ENCODE measurements at places on chromosomes 11 and 22. TPM values are rescaled to one million over a fixed set of nuclear protein-coding genes. Genes with fewer than 3 reads are reported as not detected.

Gene PIWIL4
- total RNA-seq: 0.65 TPM

DNA sequence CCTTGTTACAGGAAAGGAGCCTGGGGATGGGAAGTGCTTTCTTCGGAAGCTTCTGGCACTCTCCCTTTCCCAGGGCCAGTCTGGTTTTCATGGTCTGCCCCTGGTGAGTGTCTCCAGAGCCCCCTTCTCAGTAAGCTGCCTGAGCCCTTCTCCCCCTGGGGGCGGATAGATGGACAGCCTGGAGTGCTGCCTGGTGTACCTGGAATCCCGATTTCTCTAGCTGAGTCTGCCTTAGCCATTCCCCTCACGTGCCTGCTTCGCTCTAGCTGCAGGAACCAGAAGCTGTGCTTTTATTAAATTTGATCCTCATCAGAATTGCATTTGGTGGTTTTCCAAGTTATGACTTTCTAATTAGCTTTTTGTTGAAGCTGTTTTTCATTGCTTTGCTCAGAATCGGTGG, 152.9 kb upstream of the NAV2 start:
- no peak overlapping the region for H3K4me3 ChIP-seq
- DNase-seq: no peak
- no peak overlapping the region for H3K27ac ChIP-seq
- no peaks in the 10 kb centered on the region for H3K4me1 ChIP-seq
- H3K27me3 ChIP-seq: peaks cover 8% of the 10 kb centered on the region
- H3K36me3 ChIP-seq: no peaks in the 10 kb centered on the region

- peaks cover 13% of the 10 kb centered on the region for H3K27me3 ChIP-seq
- no peaks in the 10 kb centered on the region for H3K36me3 ChIP-seq
- H3K4me1 ChIP-seq: no peaks in the 10 kb centered on the region
- H3K4me3 ChIP-seq: no peak overlapping the region
- H3K27ac ChIP-seq: no peak overlapping the region
Measured at GRCh38 chr11:120722524-120722923, 211.0 kb downstream of the GRIK4 start.

GRCh38 chr22:17884893-17885292, 110.6 kb upstream of the BID start:
- no peak overlapping the region for H3K27ac ChIP-seq
- no peak for DNase-seq
- H3K27me3 ChIP-seq: no peaks in the 10 kb centered on the region

DNA sequence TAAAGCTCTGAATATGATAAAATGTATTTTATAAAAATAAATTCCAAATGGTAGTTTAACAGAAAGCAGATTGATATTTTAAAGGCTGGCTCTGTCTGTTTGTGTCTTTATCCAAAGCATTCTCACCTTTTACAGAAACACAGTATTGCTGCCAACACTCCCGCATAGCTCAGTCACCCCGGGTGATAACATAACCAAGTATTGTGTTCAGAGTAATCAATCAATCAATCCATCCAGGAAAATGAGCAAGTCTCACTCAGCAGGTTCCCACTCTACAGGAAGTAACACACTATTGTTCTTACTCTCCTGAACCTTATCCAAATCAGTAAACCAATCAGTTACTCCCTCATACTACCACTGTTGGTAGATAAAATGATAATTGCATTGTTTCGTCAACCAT, 203.4 kb downstream of the LRRC4C start:
- H3K27ac ChIP-seq: no peak overlapping the region
- no peaks in the 10 kb centered on the region for H3K36me3 ChIP-seq
- H3K4me3 ChIP-seq: no peak overlapping the region
- H3K27me3 ChIP-seq: no peaks in the 10 kb centered on the region
- no peaks in the 10 kb centered on the region for H3K4me1 ChIP-seq

Gene MADD
- 80.7 TPM for total RNA-seq

Gene KRTAP5-7
- not detected for total RNA-seq

DNA sequence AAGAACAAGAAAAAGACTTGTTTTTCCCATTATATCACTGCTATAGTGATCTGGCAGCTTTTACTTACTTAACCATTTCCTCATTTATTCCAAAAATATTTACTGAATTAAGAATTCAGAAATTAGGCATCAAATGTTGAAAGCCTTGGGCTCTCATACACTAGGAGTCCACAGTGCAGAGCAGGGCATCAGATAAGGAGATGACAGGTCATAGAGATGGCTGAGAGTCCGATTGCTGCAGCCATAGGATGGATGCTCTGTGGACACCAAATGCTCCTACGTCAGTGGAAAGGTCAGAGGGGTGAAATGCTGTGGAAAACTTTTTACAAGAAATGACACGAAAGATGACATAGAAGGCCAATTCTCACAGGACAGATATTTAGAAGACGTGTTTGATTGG, 771.1 kb downstream of the LRRC4C start:
- H3K36me3 ChIP-seq: no peaks in the 10 kb centered on the region
- no peak overlapping the region for H3K27ac ChIP-seq
- H3K27me3 ChIP-seq: no peaks in the 10 kb centered on the region

- peak; percentile 48 for DNase-seq
- peaks cover 31% of the 10 kb centered on the region for H3K4me1 ChIP-seq
- H3K27ac ChIP-seq: peak overlapping the region; percentile 56
- no peak overlapping the region for H3K4me3 ChIP-seq
- H3K36me3 ChIP-seq: no peaks in the 10 kb centered on the region
- peaks cover 4% of the 10 kb centered on the region for H3K27me3 ChIP-seq
Measured at GRCh38 chr11:95341221-95341620, 110.2 kb upstream of the SESN3 start.

DNA sequence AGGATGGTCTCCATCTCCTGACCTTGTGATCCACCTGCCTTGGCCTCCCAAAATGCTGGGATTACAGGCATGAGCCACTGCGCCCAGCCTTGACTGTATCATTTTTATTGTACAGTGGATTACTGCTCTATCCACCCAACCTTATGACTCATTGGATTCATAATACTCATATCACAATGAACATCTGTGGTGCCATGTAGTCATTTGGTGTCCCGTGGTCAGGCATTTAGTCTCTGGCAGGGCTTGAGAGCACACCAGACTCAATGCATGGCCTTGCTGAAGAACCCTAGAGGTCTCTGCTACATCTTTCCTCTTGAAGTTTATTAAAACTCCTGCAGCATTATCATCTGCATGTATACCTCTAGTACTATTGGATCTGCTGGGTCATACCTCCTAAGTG, 98.0 kb upstream of the LDLRAD3 start:
- H3K27ac ChIP-seq: no peak overlapping the region
- H3K36me3 ChIP-seq: no peaks in the 10 kb centered on the region
- no peak overlapping the region for H3K4me3 ChIP-seq
- H3K27me3 ChIP-seq: peaks cover 7% of the 10 kb centered on the region
- H3K4me1 ChIP-seq: no peaks in the 10 kb centered on the region

Gene ST14
- total RNA-seq: 0.14 TPM

GRCh38 chr11:25710975-25711374, 621.0 kb upstream of the ANO3 start:
- H3K27ac ChIP-seq: no peak overlapping the region
- no peak overlapping the region for H3K4me3 ChIP-seq
- H3K27me3 ChIP-seq: no peaks in the 10 kb centered on the region
- no peaks in the 10 kb centered on the region for H3K4me1 ChIP-seq
- no peaks in the 10 kb centered on the region for H3K36me3 ChIP-seq

Gene EMID1
- not detected for total RNA-seq

Gene KRTAP5-2
- total RNA-seq: not detected

- no peaks in the 10 kb centered on the region for H3K36me3 ChIP-seq
- no peaks in the 10 kb centered on the region for H3K27me3 ChIP-seq
- H3K4me3 ChIP-seq: no peak overlapping the region
- H3K27ac ChIP-seq: no peak overlapping the region
Measured at GRCh38 chr11:106614262-106614661, 404.0 kb downstream of the GUCY1A2 start.

Gene SLC29A2
- total RNA-seq: 18.9 TPM

Gene HPX
- total RNA-seq: not detected

DNA sequence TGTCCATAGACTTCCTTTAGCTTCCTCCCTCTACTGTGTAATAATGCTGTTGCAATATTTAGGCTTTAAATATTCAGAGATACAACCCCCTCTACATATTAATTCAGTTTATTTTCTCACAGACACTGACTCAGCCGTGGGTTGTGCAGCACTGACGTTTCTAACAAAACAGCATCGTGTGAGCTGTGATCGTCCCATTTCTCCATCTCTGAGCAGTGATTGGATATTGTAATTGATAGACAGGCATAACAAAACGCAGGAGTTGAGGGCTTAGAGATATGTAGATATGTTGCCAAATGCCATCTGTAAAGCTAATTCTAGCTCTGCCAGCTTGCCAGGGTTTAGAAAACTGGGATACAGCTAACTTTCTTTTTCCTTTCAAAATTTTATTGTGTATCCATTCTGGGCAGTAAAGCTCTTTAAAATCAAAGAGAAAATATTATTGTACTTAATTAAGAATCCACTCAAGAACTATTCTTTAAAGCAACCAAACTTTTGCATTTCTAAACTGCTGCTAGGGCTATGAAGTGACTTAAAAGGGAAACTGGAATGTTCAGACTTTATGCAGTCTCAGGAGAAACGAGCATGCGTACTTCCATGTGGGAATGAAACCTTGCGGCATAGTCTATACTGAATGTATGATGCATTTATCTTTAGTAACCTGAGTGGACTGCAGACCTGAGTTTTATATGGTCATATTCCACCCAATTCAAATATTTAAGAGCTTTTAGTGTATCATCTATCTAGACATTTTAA, 22.7 kb downstream of the BTBD10 start:
- no peaks in the 10 kb centered on the region for H3K27me3 ChIP-seq
- no peak overlapping the region for H3K27ac ChIP-seq
- H3K4me1 ChIP-seq: peaks cover 4% of the 10 kb centered on the region
- H3K36me3 ChIP-seq: peaks cover 2% of the 10 kb centered on the region
- H3K4me3 ChIP-seq: no peak overlapping the region

DNA sequence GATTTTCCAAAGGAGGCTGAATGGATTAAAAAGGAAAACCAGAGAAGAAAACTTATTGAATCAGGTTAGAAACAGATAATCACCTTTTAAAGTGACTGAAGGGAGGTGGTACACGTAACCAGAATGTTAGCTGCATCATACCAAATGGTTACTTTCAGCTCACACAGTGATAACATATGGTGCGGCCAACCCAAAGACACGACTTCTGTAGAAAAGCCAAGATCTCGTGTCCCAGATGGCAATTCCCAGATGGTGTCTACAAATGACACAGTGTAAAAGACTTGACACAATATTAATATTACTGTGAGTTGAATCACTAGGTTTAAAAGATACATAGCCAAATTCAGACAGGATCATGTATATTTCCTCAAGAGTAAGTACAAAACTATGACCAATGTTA, 5.2 kb downstream of the PPP2R1B start:
- peaks cover 73% of the 10 kb centered on the region for H3K36me3 ChIP-seq
- H3K27ac ChIP-seq: no peak overlapping the region
- H3K27me3 ChIP-seq: no peaks in the 10 kb centered on the region
- no peak for DNase-seq
- peaks cover 25% of the 10 kb centered on the region for H3K4me1 ChIP-seq
- H3K4me3 ChIP-seq: no peak overlapping the region

Gene SAA4
- total RNA-seq: not detected

- H3K27ac ChIP-seq: no peak overlapping the region
- peaks cover 7% of the 10 kb centered on the region for H3K4me1 ChIP-seq
- DNase-seq: no peak
- peaks cover 2% of the 10 kb centered on the region for H3K27me3 ChIP-seq
- H3K36me3 ChIP-seq: no peaks in the 10 kb centered on the region
- no peak overlapping the region for H3K4me3 ChIP-seq
Measured at GRCh38 chr11:10087186-10087922, 206.7 kb downstream of the SBF2 start.

Gene ANGPTL5
- total RNA-seq: not detected

All from activated CD4-positive, alpha-beta T cell treated with anti-CD3 and anti-CD28 coated beads, Interleukin-2, amount 10 ng/mL, durations not matched to agents 24 days and 14 days (primary cell).